ENCODE measurements at places on chromosomes 2 and 18.

- no peak for DNase-seq
Measured at GRCh38 chr2:233974530-233975071, 57.4 kb downstream of the TRPM8 start.

GRCh38 chr2:229873123-229873581 lies 48.7 kb downstream of the TRIP12 start:
- no peak for DNase-seq

GRCh38 chr18:58501066-58501896 lies 127.6 kb downstream of the ALPK2 start:
- no peak for DNase-seq

DNA sequence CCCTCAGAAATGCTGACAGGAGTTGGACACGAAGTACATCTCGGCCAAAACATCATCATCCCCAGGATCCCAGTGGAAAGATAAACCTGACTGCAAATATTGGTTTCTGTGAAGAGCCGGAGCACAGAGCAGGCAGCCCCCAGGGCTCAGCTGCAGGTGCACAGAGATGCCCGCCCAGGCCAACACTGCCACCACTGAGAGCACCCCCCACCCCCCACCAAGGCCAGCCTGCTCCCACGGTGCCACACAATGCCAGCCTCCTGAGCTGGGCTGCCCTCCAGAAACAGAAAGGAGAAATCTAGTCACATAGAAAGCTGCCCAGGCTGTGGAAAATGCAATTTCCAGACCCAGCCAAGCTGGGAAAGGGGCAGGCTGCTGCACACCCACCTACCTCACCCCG lies 71.7 kb downstream of the GALNT14 start:
- no peak for DNase-seq

DNA sequence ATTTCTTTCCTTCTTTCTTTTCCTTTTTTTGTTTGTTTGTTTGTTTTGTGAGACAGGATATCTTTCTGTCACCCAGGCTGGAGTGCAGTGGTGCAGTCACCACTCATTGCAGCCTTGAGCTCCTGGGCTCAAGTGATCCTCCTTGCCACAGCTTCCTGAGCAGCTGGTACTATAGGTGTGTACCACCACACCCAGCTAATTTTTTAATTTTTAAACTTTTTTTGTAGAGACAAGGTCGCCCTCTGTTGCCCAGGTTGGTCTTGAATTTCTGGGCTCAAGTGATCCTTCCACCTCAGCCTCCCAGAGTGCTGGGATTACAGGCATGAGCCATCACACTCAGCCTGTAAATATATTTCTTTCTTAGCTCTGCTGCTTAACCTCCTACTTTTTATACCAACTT lies 83.4 kb upstream of the CYP20A1 start:
- DNase-seq, result no peak

- DNase-seq, result no peak
Measured at GRCh38 chr2:205139822-205140463, 542.4 kb upstream of the NRP2 start.

- DNase-seq, result no peak
Measured at GRCh38 chr2:49021271-49021670, 133.0 kb downstream of the FSHR start.

- no peak for DNase-seq
Measured at GRCh38 chr2:8636721-8637636, 44.9 kb upstream of the ID2 start.

GRCh38 chr2:19579461-19579860 lies 221.0 kb upstream of the OSR1 start:
- no peak for DNase-seq

DNA sequence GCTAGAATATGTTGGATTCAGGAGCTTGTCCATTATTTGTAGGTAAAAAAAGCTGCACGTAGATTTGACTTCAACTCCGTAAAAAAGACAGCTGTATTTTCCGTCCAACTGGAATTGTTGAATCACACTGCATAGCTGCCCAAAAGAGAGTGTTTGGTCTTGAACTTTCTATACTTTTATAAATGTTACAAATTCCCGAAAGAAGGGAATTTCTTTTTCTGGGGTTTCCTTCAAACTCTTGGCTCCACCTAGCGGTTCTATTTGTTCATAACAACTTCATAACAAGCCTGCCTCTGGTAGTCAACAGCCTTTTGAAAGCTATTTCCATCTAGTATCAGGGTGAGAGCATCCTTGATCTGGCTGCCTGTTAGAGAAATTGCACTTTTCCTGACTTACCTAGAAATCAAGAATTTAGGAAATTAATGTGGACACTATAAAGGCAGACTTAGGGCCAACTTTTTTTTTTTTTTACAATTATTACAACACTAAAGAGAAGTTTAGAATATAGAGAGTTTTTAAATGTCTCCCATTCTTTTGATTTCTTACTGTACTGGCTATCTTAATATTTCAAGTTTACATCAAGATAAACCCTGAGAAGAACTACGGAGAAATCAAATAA lies 48.1 kb downstream of the TMEM185B start:
- no peak for DNase-seq

- DNase-seq, result no peak
Measured at GRCh38 chr18:51405683-51406477, 208.4 kb upstream of the MEX3C start.

- DNase-seq, result no peak
Measured at GRCh38 chr18:48794251-48794970, 156.4 kb downstream of the SMAD7 start.

- no peak for DNase-seq
Measured at GRCh38 chr18:38174594-38174993, 609.0 kb upstream of the CELF4 start.

DNA sequence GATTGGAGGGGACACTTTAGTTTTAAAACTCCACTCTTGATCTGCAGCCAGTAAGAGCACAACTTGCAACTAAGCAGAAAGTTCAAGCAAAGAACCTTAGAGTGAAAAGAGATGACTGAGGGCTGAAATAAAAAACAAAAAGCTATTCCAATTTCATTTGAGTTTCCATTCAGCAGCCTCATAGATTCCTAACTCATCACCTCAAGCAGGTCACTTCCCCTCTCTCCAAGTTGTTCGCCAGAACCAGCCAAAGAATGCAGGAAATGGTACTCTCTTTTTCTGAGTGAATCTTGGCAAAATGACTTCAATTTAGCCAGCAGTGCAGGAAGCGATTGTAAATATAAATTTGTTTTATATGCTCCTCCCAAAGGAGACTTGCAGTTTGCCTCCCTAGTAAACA lies 213.3 kb downstream of the SETBP1 start:
- DNase-seq, result no peak

- DNase-seq, result no peak
Measured at GRCh38 chr2:195319112-195319460, 337.9 kb upstream of the SLC39A10 start.

Data from stimulated activated CD8-positive, alpha-beta memory T cell treated with anti-CD3 and anti-CD28 coated beads, Interleukin-15, amount 100 ng/mL, for 24 hours (primary cell).